ENCODE measurements at places on chromosomes 12 and 14.

DNA sequence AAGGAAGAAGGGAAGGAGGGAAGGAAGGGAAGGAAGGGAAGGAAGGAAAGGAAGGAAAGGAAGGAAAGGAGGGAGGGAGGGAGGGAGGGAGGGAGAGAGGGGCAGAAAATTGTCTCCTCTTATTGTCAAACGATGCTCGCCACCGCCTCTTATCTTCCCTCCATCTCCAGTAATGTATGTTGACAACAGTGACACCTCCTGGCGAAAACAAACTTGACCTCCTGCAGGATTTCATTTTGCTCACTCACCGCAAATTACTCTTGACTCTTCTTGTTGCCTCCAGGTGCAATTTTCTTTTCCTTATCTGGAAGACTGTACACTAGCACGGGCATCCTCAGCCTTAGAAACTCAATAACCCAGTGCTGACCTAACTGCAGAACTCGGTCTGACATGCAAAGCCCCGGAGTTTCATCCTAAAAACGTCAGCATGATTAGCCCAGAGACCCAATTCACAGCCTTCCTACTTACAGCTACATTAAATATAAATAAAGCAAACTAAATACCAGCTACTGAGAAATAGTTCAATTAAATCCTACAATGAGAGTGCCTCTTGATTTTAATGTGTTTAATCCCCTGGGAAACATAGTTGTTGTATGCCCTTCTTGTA, 512.4 kb upstream of the TMPO start:
- DNase-seq, result no peak

GRCh38 chr12:72077111-72077820, 138.6 kb downstream of the TPH2 start:
- no peak for DNase-seq

- no peak for DNase-seq
These were observed 32.5 kb downstream of the NCKAP5L start for GRCh38 chr12:49795654-49796105.

DNA sequence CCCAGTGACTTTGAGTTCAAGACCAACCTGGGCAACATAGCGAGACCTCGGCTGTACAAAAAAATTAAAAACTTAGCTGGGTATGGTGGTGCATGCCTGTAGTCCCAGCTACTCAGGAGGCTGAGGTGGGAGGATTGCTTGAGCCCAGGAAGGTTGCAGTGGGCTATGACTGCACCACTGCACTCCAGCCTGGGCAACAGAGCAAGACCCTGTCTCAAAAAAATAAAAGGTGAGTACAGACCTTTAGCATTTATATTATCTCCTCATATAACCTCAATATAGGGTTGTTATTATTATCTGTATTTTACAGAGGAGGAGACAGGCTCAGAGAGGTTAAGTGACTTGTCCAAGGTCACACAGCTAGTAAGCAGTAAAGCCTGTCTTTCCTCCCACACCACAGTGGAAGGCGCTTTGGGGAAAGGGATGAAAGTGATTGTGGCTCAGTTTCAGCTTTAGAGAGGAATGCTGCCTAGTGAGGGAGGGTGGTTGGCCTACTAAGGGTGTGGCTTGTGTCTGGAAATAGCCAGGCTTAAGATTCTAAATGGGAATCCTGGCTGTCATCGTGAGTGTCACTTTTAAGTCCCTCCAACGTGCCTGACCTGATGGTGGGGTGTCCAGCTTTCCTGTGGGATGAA, 7.2 kb downstream of the TPCN1 start:
- no peak for DNase-seq

GRCh38 chr12:129106772-129107171, 253.5 kb downstream of the GLT1D1 start:
- no peak for DNase-seq

DNA sequence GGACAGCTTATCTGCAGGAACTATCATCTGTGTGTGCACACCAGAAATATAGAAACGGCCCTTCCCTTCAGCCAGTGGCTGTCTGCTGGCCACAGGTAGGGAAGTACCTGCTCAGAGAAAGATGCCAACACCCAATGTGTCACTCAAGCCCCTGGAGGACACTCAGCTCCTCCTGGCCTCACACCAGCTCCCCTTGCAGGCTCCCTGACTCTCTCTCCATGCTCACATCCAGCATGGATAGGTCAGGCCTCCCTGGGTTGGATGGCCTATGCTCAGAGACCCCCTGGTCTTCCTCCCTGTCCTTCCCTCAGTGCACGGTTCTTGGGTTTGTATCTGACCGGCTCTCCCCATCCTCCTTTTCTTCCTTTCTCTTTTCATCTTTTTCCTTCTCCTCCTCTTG, 202.1 kb downstream of the BCL11B start:
- DNase-seq, result no peak

GRCh38 chr12:9634177-9634803, 26.6 kb upstream of the KLRB1 start:
- peak; percentile 72 for DNase-seq

DNA sequence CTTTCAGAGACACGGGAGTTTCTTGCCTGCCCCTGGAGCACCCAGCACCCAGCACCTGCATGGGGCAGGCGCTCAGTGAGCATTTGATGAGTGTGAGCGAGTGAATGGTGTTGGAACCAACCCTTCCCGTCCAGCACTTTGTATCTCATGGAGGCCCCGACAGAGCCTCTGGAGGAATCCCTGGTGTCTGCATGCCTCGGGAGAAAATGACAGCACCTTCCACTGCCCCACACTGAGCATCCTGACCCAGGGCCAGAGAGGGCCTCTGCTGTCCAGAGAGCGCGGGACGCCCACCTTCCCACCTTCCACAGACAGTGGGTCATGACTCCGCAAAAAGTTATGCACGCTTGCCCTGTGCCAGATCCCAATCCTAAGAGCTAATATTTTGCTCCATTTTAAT, 103.0 kb upstream of the BCL11B start:
- no peak for DNase-seq

DNA sequence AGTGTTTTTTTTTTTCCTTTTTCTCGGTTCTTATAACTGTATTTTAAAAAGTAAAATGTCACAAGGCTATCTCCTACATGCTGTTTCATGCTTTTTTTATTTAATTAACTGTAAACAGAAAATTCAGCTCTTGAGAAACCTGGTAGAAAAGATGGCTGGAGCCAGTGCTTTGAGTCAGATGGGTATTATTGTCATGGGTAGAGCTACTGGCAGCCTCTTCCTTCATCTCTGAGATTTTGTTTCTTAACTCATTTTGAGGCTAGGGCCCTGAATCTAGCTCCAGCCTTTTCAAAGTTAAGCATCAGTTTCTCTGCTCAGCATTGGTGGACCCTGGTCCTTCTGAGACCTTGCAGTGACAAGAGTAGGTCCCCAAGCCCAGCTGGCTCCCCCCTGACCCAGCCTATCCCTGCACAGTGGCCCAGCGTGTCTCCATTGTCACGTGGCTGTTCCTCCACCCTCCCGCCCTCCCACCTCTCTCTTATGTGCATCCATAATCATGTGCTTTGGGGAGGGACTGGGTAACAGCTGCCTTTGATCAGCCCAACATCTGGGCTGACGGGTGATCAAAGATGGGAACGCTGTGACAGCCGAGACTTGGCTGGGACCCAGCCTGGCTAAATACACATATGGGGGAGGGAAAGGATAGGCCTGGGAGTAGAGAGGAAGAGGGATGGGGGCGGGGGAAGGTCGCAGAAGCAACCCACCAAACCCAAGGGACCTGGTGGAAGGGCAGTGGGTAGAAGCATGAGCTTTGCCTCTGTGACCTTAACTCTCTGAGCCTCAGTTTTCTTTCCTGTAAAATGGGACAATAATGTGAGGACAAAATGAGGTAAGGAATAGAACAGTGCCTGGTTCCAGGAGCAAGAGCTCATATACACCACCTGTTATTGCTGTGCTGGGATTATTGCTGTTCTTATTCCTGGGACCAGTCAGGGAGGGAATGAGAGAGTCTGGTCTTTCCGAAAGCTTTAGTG, 24.4 kb upstream of the RBM19 start:
- DNase-seq, result no peak

GRCh38 chr12:25811656-25812126, 146.8 kb upstream of the RASSF8 start:
- no peak for DNase-seq

- DNase-seq, result no peak
These were observed 65.1 kb downstream of the RNFT2 start for GRCh38 chr12:116803013-116803736.

- no peak for DNase-seq
These were observed 31.5 kb upstream of the LIMA1 start for GRCh38 chr12:50314636-50315312.

All from T follicular helper cell (primary cell).